ENCODE measurements at places on chromosomes 5 and 9.

- DNase-seq, result no peak
These were observed 21.5 kb upstream of the NEUROG1 start for GRCh38 chr5:135557076-135557838.

DNA sequence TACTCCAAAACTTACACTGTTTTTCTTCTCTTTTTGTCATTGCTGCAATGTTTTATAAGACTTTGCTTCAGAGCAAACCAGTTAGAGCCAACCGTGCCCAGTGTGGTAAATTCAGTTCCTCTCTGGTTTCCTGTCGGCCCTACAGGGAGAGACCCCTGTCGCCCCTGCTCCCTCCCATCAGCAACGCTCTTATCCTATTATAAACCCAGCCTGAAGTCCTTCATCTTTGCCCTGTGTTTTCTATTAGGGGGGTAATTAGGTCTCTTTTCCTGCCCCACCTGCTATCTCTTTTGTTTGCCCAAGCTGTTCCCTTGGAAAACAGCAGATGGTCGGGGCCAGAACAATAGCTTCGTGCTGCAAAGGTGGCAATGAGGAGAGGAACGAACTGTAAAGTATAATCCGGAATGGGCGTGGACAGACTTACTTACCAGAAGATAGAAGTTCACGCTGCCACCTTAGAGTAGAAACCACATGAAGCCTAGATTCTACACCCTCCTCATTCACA, 21.4 kb upstream of the OTULINL start:
- DNase-seq, result no peak

- DNase-seq, result no peak
These were observed 60.3 kb downstream of the ADAMTS2 start for GRCh38 chr5:179284751-179285631.

DNA sequence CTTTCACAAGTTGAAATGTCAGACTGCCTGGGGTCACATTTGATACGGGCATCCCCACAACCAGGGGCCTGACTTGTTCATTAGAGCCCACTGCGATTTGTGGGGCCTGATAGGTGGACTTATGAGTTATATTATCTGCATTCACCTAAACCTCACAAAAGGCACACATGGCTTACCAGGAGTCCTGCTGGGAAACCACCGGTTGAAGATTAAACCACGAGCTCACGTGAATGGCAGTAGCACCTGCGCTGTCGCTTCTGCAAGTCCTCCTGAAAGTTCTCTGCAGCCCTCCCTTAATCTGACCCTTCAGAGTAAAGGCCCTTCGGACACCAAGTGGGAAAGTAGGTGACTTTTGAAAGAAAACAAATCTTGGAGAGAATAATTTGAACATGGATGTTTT, 68.9 kb downstream of the PPIC start:
- no peak for DNase-seq

DNA sequence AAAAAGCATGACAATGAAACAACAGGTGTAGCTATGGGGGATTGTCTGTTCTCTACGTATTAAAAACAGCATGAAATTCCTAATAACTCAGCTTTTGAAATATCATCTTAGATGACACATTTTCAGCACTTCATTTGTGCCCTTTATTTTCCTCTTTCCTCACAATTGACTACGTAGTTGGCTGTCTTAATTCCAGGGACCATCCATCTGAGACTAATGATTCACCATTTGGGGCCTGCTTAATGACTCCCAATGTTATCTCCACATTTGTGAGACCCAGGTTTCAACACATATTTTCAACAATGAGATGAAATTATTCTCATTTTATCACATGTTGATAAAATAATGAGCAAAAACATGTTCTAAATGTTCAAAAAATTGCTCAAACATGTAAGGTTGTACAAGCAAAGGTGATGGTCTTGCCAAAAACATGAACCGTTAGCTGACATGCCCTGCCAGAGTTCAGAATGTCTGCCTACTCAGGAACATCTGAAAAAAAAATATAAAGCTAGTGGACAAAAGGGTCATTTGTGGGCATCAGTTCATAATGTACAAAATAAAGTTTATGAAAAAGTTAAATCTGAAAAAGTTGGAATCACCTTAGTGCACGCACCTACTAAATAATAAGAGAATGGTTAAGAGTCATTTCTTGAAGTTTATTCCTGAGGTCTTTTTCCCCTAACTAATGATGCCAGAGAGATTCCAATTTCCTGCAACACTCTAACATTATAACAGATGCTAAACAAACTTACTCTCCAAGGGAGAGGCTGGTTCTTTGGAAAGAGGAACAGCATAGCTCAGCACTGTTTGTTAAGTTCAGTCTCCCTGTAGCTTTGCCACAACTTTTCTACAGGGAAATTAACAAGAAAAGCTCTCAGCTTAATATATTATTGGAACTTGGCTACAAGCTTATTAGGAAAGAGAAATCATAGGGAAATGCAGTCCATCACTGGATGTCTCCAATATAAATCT, 275.5 kb downstream of the SPOCK1 start:
- no peak for DNase-seq

DNA sequence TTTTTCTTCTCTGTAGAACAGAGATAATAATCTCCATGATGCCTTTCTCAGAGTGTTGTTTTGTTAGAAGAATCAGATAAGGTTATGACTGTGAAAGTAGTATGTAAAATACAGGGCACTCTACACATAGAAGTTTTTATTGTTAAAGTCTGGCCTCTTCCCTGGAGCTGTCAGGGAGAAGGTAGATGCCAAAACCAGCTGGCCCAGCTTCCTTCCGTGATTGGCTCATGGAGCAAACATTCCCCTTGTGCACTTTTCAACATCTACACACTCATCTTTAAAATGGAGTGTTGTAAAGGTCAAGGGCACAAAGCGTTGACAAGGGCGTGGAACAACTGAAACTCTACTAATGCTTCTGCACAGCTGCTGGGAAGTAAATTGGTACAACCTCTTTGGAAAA, 7.4 kb upstream of the RNF183 start:
- DNase-seq, result no peak

DNA sequence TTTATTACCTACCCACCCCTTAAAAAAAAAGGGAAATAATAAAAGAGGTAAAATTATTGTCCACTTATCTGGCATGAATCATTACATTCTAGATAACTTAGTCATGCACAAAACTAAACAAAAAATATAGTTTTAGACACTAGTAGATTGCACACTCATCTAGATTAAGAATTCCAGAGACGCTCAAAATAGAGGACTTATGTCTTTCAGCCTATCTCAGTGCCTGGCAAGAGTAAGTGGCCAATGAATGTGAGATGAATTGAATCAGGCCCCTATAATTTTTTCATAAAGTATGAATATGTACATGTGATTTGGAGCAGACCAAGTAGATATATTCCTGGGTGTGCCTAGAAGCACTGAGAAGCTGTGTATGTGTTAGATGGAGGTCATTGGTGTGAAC, 2.0 kb upstream of the RXFP3 start:
- DNase-seq, result no peak

DNA sequence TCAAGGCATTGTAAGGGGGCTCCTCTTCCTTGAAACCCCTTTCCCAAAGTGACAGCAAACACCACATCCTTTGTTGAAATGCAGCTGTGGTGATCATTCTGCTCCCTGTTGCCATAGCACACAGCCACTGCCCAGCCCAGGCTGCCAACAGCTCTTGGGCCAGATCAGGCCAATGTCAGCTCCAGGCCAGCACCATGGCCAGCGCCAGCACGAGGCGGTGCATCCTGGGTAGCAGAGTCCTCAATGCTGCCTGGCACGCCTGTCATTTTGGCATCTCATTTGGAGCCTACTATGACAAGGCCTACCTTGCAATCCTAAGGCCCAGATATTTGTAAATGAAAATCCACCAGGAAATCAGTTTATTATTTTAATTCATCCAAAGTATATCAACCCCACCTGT, 390.6 kb downstream of the DNAH5 start:
- no peak for DNase-seq

- DNase-seq, result no peak
These were observed 19.4 kb downstream of the OR2Y1 start for GRCh38 chr5:180720486-180720885.

DNA sequence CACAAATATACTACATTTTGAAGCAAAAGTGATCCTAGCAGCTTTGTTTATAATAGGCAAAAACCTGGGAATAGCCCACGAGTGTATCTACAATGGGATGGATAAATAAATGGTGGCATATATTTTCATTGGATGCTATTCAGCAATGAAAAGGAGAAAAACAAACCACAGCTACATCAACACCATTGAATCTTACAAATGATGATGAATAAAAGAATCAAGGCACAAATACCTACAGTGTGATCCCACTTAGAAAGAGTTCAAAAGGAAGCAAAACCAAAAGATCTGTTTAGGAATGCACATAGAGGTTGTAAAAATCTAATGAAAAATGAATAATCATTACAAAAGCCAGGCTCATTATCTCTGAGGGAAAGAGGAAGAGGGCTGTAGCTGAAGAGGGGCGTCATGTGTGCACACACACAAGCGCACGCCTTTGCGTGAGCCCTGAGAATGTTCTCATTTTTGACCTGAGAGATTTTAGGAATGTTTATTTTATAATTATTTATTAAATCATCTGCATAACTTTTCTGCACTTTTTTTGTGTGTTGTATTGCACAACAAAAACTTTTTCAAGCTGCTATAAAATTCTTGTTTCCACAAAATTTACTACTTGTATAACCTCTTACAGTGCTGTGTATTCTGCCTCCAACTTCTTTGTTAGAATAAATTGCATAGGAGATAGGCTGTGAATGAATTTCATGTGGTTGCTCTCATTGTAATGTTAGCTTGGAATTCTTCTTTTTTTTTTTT, 5.9 kb upstream of the RHOBTB3 start:
- DNase-seq, result no peak

DNA sequence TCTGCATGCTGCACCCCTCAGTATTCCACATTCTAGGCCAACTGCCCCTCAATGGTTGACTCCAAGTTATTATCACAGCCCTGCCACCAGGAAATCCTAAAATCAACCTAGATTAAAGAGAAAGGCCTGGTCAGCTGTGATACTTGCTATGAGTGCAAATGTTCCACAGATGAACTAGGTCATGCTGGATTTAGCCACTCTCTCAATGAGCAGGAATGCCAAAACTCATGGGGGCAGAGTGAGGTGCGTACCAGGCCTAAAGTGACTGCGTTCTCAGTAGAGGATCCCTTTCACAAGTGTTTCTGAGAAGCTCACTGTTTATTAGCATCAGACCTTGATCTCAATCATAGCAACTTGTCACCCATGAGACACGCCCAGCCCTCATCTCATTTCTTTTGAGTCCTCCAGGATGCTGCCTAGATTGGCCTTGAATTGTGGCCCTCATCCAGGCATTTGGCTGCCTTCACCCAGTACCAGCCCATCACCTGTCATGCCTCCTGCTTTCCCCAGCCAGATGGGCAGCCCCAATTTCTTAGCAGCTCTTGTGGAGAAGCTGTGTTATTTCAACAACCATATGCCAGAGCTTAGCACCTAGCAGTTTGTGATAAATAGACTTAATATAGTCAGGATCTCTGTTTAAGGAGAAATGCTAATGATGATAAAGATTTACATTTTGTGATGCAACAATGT, 383.9 kb downstream of the CTNND2 start:
- DNase-seq, result no peak

DNA sequence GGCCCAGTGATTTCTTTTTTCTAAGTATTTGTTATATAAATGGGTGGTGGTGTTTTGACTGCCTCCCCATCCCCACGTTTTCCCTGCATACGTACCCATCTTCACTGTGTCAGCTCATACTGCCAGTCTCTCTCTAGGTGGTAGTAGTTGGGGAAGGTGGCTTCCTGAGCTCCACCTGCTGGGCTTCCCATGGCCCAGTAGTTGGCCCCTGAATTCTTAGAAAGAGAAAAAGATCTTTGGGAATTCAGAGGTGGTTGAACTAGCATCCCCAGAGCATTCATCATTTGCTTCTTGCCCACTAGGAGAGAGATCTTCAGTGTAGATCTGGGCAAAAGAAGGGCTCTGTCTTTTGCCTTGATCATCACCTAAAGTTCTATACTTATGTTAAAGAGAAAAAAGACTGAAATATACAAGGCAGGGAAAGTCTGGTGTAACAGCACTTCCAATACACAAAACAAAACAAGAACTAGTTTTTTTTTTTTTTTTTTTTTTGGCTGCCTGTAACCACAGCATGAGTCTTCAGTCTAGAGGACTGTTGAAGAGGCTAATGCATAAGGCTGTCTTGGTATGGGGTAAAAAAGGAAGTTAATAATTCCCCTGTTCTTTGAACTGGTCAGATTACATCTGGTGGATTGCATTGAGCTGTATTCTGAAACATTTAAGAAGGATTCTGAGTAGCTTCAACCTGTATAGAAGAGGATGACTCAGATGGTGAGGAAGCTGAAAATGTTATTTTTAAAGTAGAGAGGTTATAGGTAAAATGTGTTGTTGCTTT, 128.7 kb downstream of the ATG10 start:
- DNase-seq, result no peak

GRCh38 chr9:103919605-103920209, 174.4 kb upstream of the SMC2 start:
- DNase-seq, result no peak

GRCh38 chr9:136089697-136090045, 5.4 kb downstream of the NACC2 start:
- DNase-seq, result no peak

DNA sequence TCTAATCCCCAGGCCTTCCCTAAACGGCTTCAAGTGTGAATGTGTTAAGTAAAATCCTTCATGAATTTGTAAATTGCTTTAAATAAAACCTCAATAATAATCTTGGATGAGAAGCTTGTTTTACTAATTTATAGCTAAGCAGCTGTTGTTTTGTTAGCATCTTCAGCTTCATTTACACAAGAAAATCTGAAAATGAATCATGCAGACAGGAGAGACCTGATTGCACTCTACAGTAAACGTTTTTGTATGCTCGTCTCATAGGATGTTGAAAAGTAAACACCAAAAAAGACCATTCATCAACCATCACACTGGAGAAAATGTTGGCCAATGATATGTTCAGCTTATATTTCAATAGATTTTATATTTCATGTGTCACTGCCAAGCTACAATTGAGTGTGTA, 40.4 kb upstream of the MAP3K1 start:
- DNase-seq, result no peak

DNA sequence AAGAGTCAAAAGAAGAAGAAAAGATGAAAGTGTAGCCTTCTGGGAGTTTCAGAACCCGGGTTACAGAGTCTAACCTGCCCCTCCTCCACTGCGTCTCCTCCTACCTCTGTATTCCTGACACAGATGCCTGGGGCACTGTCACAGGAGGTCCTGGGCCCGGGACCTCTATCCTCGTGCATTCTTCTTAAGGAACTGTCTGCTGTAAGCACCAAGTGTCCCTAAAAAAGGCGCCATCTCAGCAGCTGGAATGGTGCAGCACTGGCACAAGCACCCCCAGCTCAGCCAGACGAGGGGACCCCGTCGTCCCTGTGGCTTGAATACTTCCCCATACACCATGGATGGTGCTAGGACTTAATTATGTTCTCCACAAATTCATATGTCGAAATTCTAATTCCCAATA, 35.8 kb upstream of the MVB12B start:
- DNase-seq, result no peak
